ENCODE measurements at places on chromosomes 11 and 22. TPM values are rescaled to one million over a fixed set of nuclear protein-coding genes. Genes with fewer than 3 reads are reported as not detected.

The OR4C13 gene
- polyA plus RNA-seq, result not detected

DNA sequence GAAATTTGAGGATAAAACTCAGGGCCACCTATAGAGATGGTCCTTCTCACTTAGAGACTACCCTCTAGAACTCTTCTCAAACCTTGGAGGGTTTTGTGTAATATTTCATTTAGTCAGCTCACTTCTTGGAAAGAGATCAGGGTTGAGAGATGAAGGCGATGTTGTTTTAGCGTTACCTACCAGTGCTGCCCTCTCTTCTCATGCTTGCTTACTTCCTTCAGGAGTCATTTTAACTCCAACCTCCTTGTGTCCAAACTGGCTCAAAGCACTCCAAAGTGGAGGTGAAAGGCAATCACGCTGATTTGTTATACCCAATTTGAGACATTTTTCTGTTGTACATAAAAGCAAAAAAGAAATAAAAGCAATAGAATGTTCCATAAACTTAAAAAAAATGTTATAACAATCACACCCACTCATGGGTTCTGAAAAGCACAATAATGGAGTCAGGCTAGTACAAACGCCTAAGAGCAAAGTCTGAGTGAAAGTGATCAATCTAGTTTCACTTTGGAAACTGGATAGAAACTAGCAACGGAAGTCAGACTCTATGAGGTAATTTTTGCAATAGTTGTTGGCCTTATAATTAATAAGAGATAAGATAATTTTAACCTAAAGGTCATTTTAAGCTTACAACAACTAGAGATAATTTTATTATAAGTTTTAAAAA lies 117.1 kb downstream of the MRTFA start:
- DNase-seq, result peak; percentile 76

GRCh38 chr11:73313652-73314051 lies 5.6 kb downstream of the ARHGEF17 start:
- no peak for DNase-seq

- no peak for DNase-seq
Observed at GRCh38 chr22:47647720-47648119, 885.3 kb downstream of the TBC1D22A start.

- DNase-seq, result no peak
Observed at GRCh38 chr22:22590136-22590891, 31.2 kb upstream of the PRAME start.

The TMEM191B gene
- polyA plus RNA-seq, result 8.1 TPM

The DRD2 gene
- polyA plus RNA-seq, result 0.66 TPM

DNA sequence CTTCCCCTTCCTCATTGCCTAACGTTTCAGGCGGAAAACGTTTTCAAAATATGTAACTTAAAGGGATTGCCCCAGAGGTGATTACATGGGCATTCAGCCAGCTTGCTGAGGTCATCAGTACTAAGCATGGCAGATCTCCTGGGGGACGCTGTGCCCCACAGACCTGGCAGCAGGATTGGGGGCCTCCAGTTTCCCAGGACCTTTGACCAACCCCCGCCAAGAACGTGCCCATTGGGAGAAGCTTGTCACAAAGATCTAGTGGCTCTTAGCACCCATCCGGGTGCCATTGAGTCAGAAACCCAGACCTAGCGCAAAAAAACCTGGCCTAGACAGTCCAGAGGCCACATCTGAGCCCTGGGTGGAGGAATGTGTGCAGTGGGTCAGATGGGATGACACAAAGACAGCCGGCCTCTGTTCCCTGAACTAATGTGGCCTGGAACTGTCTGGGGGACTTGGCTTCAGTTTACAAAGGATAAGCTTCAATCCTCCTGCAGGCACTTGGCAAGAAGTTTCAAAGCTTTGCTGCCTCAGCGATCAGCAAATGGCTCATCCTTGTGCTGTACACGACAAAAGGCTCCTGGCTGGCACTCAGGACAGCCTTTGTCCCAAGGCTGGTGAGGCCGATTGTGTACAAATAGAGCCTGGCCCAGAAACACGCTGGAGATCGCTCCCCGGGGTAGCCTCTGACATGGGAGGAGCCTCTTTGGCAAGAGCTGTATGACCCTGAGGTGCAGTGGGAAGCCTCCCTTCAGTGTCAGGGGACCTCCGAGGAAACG lies 9.5 kb downstream of the C1QTNF6 start:
- peak; percentile 86 for DNase-seq

GRCh38 chr11:63858628-63859550 lies 20.0 kb downstream of the MARK2 start:
- peak; percentile 92 for DNase-seq

DNA sequence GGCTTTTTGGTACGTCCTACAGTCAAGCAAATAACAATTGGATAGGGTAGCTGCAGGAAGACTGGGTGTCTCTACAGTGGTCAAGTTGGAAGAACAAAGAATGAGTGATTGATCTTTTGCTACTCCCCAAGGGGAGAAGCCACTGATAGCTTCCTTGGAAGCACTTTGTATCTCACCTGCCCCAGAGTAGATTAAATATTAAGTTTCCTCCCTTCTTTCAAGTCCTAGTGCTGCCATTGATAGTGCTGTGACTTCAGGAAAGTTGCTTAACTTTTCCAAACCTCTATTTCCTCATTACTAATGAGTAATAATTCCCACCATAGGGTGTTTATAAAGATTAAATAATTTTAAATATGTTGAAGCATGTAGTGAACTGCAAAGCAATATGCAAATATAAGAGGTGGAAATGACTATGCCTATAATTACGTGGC lies 35.6 kb upstream of the EHF start:
- peak; percentile 33 for DNase-seq

DNA sequence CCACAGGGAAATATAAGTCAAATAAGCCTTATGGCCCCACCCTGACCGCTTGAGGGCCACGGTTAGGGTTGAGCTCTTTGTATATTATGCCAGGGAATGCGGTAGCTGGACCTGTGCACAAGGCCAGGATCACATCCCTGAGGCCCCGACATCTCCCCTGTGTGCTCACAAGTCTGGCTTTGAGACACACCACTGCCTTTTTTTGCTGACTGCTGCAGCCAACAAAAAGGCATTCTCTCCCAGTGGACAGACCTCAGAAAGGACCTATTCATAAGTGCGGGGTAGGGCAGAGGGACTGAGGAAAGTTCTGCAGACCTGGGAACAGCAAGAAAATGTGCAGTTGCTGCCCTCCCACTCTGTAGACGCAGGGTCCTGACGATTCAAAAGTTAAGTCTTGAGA lies 3.4 kb upstream of the SIDT2 start:
- DNase-seq, result no peak

GRCh38 chr11:119421351-119421750 lies 1.6 kb downstream of the THY1 start:
- DNase-seq, result no peak

The KRTAP5-2 gene
- 0.42 TPM for polyA plus RNA-seq

GRCh38 chr11:111550258-111550657 lies 9.7 kb downstream of the LAYN start:
- no peak for DNase-seq

- DNase-seq, result no peak
Observed at GRCh38 chr22:37419969-37420685, 7.2 kb downstream of the ELFN2 start.

- DNase-seq, result no peak
Observed at GRCh38 chr22:19321757-19322156, 30.2 kb upstream of the CLTCL1 start.

DNA sequence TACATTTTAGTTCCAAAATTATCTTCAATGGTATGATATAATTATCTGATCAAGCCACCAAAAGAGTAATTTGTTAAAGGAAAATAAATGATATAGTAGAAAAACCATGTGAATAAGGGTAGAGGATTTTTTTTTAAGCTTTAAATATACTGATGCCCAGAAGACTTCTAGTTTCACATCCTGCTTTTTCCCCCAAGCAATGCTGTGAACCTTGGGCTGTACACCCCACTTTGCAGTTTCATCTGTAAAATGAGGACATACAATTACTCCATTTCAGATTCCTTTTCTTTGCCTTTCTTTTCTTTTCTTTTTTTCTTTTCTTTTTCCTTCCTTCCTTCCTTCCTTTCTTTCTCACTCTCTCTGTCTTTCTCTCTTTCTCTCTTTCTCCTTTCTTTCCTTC lies 1125.4 kb downstream of the DLG2 start:
- DNase-seq, result no peak

DNA sequence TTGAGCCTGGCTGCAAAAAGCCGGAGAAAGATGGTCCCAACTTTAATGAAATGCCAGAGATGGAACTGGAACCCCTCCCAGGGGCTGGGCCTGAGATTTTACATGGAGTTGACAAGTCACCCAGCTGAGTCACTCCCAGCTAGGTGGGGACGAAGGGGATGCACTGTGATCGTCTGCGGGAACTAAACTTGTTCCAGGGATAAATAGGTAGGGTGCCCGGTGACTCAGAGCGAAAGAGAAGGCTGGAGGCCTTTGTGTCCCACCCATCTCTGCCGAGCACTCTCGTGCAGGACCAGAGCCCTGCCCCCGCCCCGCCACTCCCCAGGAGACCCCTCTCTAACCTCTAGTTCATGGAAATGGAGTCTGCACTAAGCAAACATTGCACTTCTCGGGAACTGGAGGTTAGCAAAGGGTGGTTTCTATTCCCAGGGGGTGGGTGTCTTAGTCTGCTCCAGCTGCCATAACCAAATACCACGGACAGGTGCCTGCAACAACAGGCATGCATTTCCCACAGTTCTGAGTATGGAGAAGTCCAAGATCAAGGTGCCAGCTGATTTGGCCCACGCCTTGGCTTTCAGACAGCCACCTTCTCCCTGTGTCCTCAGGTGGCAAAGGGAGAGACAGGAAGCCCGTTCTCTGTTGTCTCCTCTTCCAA lies 60.7 kb upstream of the FADD start:
- DNase-seq, result peak; percentile 4

DNA sequence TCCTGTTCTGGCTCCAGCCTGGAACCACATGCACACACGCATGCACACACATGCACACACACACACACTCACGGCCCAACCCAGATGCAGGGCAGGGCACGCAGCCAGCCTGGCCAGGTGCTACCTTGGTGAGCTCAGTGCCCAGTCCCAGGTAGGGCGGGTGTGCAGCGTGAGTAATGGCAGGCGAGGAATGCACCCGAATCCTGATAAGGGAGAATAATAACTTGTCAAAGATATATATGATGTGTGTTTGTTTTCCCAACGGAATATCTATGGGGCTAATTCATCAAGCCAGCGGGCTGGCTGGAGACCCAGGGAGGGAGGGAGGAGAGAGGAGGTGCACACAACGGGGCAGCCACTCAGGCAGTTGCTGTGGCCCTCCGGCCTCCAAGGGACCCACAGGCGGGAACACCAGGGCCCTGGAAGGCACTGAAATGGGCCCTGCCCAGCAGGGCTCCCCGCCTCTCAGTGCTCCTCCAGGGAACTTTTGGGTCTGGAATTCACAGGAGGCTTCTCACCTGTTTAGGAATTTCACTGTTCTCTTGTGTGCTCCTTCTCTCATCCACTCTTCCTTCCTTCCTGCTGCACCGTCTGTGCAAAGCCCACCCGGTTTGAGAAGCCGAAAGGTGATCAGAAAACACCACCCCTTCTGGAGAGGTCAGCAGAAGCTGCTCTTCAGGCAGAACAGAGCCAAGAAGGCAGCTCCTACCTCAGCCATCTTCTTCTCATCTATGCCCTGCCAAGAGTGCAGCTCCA lies 79.0 kb downstream of the BUD13 start:
- no peak for DNase-seq

The SCO2 gene
- 1.8 TPM for polyA plus RNA-seq

The GRAP2 gene
- polyA plus RNA-seq, result 1.8 TPM

GRCh38 chr11:78112582-78113275 lies 26.7 kb downstream of the ALG8 start:
- DNase-seq, result no peak

The SHISAL1 gene
- 1.9 TPM for polyA plus RNA-seq

The FDX1 gene
- 32.4 TPM for polyA plus RNA-seq

DNA sequence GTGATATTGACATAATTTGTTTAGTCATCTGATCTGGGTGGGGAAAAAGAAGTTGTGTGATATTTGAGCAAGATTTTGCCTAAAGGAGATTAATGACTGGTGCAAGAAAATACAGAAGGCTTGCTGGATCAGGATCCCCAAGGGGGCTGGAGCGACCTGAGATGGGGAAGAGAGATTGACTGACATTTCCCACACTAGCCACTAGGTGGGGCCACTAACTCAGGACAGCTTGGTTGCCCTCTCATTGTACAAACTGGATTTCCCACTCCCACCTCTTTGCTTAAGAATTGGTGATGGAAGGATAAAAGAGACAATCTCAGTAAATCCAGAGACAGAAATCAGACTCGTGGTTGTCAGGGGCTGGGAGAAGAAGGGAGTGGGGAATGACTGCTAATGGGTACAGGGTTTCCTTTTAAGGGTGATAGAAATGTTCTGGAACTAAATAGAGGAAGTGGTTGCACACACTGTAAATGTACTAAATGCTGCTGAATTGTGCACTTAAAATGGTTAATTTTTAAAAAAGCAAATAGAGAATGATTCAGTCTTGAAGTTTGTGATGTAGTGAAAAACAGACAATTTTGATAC lies 50.7 kb downstream of the CTTN start:
- DNase-seq, result no peak

- DNase-seq, result no peak
Observed at GRCh38 chr11:74783241-74783871, 34.7 kb downstream of the RNF169 start.

DNA sequence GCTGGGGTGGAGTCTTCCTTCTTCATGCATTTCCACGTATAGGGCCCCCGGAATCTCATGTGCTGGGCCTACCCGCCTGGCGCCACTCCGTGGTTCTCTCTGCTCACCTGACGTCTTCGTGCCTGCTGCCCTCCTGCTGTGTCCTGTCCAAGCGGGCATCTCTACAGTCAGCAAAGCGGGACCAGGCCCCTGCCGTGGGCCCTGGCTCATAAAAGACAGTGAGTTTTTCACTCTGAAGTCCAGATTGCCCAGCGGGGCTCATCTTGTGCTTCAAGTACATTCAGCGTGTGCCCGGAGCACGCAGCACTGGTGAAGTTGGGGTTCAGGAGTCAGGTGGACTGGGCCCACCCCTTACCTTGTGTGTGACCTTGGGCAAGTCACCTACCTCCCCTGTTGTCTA lies 17.4 kb downstream of the C11orf24 start:
- no peak for DNase-seq

DNA sequence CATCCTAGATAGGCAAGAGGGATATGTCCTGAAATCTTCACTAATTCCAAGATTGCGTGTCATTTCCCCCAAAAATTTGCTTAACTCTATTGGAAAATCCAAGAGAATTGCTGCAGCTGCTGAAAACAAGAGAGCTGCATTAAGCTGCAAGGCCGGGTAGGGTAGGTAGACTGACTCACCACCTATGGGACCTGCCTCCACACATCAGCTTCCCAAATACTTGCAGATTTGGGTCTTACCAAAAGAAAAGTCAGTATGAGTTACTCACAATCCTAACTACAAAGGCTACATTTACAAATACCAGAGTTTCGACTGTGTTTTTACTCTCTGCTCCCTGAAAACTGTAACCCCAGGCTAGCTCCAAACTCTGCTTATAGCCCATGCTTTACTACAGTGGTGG lies 142.5 kb upstream of the TEAD1 start:
- no peak for DNase-seq

GRCh38 chr11:131776211-131776610 lies 405.8 kb downstream of the NTM start:
- no peak for DNase-seq

- DNase-seq, result no peak
Observed at GRCh38 chr11:17073370-17074027, 4.0 kb downstream of the RPS13 start.
